ENCODE measurements at places on chromosomes 5 and 9.
A peak's percentile ranks its signal among the peaks of the same experiment; 100 is the strongest.

DNA sequence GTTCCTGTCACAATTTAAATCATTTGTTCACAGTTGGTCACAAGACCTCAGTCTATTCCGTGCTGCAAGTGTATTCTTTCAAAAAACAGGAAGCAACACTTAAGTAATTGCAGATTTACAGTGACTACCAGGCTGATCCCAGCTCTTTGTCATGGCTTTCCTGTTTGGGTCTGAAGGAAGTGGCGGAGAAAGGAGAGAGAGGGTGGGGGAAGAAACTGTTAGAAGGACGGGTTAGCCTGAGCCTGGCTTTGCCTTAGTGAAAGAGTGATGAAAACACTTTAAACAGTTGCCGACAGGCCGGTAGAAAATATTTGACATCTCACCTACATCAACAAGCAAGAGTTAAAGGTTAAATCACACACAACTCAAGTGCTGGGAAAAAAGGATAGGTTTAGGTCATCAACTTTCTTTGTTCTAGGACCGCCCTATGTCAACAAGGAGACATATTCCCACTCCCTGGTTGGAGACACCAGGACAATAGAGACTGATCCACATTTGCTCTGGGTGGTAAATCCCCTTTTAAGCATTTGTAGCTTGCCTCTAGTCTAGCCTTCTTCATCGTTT, 102.2 kb upstream of the DAB2 start:
- DNase-seq: no peak

- no peak for DNase-seq
These were observed 4.2 kb downstream of the GCNT1 start for GRCh38 chr9:76463211-76463610.

- DNase-seq: no peak
These were observed 474 bp downstream of the HMGCR start for GRCh38 chr5:75337366-75338021.

DNA sequence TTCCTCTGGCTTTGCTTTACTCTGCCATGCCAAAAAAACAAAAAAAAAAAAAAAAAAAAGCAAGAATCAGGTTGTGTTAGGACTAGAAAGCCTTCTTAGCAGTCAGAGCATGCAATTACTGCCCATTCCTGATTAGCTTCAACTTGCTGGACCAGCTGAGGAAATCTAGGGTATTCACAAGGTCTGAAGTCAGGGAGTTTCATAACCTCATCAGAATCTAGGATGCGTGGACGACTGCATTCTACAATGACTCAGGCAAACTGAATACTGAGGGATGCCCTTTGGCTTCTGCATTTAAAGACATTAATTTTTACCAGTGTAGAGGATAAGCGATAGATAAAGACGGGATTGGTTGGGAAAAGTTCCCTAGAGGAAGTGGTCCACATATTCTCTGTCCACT, 39.2 kb upstream of the SHOC1 start:
- DNase-seq: no peak

- no peak for DNase-seq
These were observed 412.7 kb downstream of the EFNA5 start for GRCh38 chr5:107257885-107258520.

GRCh38 chr9:107389617-107390071, 99.9 kb downstream of the KLF4 start:
- no peak for DNase-seq

DNA sequence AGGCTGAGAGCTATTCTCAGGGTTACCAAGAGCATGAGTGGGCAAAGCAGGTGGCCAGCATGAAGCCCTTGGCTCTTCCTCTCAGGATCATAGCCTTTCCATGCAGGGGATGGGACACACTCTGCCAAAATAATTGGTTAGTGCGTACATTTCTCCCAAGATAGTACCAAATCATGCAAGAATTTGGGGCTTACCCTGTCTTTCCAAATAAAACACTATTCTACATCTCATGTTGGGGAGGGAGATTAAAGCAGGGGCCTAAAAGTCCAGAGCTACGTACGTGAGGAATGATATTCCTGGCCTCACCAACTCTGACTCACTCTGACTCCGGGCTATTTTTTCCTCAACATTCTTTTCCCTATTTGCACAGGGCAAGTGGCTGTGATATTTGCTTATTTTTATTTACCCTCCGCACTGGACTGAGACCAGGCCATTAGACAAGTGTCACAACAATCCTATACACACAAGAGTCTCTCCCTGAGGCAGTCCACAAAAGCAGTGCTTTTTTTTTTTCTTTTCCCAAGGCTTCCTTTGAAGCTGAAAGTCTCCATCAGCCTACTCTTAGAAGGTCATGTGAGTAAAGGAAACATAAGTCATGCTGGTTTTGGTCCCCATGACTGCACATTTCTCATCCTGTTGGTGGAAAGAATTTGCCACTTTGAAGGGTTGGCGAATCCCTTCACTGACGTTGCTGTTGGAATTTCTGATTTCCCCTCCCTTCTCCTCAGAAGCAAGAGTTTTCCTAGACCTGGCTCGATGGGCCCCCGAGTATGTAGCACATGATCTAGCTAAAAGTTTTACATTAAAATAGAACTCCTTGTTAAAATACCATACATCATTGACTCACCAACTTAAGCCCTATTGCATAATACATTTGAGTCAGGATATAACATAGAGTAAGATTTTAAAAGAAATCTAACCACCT, 40.0 kb downstream of the TMEM252 start:
- DNase-seq: no peak

- no peak for DNase-seq
These were observed 59.1 kb downstream of the ATP10B start for GRCh38 chr5:160792732-160793529.

- DNase-seq: no peak
These were observed 529.1 kb upstream of the CLINT1 start for GRCh38 chr5:158388021-158388420.

DNA sequence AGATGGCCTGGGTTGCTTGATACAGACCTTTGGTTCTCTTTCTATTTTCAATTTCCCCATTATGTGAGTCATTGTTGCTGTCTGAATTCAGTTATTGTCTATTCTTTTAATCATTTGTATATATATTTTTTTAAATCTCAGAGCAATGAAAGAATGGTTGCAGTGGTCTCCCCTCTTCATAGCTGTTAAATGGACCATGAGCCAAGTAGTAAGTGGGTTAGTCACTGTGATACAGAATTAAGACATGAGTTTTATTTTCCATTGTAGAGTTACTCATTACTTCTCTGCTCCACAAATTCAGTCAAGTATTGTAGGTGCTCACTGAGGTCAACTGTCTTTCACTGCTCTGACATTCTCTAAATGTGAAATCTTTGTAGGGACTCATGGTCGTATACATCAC, 174.6 kb upstream of the GRAMD2B start:
- DNase-seq: no peak

GRCh38 chr5:74402553-74402952, 238.0 kb downstream of the ENC1 start:
- no peak for DNase-seq

- no peak for DNase-seq
These were observed 289.3 kb downstream of the ZNF608 start for GRCh38 chr5:124457101-124457500.

- peak; percentile 84 for DNase-seq
These were observed at the start of gene C9orf72 for GRCh38 chr9:27572918-27573633. Gene C9orf72, minus strand, starts transcription at chr9:27573481. Its CDS starts 6,361 bp downstream, at chr9:27567120.

DNA sequence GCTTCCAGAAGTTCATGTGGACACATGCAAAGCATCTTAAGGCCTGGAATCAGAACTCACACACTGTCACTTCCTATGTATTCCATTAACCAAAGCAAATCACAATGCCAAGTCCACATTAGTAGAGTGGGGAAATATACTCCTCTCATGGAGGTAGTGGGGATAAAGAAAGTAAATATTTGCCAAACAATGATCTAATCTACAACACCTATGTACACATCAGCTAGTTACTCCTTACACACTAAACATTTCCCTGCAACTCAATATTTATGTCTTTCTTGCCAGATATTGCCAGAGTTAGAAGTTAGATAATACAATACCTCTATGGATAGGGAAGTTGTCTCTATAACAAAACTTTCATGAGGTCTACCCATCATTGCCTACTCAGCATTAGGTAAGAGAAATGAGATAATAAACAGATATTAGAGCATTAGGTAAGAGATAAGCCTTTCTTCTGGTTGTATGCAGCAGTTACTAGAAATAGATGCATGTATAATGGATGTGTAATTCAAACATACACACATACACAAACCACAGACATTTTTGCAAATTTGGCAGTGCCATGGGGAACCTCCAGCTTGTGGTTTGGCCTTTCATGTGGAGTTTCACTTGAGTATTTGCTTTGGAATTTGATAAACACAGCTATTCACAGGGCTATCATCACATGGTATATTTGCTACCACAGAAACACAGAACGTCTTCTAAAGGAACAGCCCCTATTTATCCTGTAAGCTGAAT, 196.5 kb downstream of the TLE1 start:
- DNase-seq: no peak

GRCh38 chr9:438066-438465, 223.4 kb downstream of the DOCK8 start:
- DNase-seq: no peak

GRCh38 chr5:109690242-109690974, 681 bp downstream of the MAN2A1 start:
- DNase-seq: peak; percentile 60

- DNase-seq: no peak
These were observed 80.3 kb downstream of the HRH2 start for GRCh38 chr5:175738126-175738525.

Data from nephron progenitor cell (in vitro differentiated cells).